ENCODE measurements at places on chromosomes 7 and 10.

GRCh38 chr10:95314192-95314918 lies 23.6 kb upstream of the PDLIM1 start:
- no peak for DNase-seq

DNA sequence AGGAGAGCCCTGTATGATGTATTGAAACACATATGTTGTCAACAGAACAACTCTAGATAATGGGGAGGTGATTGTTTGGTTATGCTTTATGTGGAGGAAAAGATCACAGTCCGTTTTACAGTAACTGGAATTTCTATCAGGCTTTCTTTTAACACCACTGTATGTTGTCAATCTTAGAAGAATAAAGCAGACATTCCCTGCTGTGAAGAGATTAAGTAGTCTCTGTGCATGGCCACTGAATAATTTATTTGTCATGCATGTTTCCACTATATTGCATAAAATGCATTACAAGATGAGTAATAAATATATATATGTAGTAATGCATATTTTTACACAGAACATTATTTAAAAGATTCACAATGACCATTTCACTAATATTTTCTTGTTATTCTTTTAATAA lies 440.0 kb downstream of the ANKRD7 start:
- no peak for DNase-seq

DNA sequence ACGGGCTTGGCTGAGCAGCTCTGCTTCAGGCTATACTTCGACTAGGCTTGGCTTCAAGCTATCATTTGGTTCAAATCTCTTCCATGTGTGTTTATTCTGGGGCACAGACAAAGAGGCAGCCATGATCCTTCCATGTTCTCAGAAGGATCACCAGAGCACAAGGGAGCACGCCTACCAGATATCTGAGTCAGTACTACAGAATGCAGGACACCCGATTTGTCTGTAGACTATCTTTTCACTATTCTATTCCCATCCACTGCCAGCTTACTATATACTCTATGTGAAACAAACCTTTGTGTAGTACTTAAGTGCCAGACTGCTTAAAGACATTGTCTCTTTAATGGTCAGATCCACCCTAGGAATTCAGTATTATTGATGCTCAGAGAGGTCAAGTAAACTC lies 35.1 kb downstream of the CH25H start:
- DNase-seq = no peak

DNA sequence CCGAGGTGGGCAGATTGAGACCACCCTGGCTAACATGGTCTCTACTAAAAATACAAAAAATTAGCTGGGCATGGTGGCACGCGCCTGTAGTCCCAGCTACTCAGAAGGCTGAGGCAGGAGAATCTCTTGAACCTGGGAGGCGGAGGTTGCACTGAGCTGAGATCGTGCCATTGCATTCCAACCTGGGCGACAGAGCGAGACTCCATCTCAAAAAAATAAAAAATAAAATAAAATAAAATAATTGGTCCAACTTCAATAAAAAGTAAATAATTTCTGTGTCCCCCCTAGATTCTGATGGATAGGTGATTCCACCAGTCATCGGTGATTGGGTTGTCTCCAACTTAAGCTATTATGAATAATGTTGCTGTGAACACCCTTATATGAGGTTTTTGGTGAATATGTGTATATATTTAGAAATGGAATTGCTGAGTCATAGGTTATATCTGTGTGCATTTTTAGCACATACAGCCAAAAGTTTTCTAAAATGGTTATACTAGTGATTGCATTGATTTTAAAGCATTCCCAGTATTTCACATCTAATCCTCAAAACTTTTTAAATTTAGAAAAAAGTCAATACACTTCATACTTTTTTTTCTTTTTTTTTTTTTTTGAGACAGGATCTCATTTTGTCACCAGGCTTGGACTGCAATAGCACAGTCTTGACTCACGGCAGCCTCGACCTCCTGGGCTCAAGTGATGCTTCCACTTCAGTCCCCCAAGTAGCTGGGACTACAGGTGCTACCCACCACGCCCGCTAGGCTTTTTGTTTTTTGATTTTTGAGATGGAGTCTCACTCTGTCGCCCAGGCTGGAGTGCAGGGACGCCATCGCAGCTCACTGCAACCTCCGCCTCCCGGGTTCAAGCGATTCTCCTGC lies 13.7 kb upstream of the SRPK2 start:
- no peak for DNase-seq

DNA sequence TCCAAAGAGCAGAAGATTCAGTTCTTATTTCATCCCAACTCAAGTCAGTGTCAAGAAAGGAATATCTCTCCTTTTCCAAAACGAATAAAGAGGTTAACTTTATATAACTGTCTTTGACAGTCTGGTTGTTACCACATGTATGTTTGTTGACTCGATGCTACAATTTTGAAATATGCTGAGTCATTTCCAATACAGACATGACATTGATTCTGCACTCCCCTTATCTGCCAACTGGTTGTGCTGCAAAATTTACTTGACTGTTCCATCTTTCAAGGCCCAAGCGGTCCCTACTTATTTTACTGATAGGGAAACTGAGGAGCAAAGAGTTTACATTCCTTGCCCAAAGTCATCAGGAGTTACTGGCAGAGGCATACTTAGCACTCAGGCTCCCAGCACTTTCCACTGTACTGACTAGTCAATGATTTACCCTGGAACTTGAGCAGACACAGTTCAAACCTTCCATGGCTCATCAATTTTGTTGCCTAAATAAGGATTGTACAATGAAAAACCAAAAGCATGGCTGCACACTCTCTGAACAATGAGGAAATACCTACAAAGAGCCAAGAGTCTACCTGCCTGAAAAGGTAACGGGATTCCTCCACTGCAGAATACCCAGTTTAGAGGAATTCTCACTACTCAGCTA lies 52.8 kb downstream of the ABLIM1 start:
- DNase-seq = no peak

DNA sequence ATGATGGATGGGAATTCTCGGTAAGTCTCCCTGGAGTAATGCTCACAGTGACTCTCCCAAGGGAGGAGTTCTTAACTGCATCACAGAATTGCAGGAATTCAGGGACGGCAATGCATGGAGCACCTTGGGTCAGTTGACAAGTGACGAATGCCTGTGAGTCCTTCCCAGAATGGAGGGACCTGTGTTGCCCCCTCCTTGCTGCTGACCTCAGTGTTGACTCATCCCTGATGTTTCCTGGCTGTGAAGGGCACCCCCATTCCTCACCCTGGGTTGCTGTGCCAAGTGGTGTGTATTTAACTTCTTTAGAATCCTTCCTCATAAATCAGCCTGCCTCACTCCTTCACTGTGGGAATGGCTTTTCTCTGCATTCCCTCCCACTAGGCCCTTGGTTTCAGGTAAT lies 98.9 kb downstream of the LRMDA start:
- no peak for DNase-seq

DNA sequence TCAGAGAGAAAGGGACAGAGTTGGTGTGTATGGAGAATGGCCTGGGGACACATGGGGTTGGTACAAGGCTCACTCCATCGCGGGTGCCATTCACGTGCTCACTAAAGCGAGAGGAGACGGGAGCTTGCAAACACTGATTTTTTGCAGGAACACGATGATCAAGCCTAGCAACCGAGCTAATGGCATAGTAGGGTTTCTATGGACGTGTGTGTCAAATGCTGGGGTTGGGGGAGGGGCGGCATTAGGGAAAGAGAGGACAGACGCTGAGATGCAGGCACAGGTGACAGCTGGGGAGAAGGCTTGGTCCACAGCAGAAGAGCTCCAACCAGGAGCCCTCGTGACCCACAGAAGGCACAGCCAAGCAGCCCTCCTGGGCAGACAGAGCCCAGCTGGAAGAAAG lies 33.9 kb downstream of the RCC1L start:
- no peak for DNase-seq

- peak; percentile 50 for DNase-seq
Measured at GRCh38 chr7:96407427-96407826, 85.5 kb upstream of the SLC25A13 start.

DNA sequence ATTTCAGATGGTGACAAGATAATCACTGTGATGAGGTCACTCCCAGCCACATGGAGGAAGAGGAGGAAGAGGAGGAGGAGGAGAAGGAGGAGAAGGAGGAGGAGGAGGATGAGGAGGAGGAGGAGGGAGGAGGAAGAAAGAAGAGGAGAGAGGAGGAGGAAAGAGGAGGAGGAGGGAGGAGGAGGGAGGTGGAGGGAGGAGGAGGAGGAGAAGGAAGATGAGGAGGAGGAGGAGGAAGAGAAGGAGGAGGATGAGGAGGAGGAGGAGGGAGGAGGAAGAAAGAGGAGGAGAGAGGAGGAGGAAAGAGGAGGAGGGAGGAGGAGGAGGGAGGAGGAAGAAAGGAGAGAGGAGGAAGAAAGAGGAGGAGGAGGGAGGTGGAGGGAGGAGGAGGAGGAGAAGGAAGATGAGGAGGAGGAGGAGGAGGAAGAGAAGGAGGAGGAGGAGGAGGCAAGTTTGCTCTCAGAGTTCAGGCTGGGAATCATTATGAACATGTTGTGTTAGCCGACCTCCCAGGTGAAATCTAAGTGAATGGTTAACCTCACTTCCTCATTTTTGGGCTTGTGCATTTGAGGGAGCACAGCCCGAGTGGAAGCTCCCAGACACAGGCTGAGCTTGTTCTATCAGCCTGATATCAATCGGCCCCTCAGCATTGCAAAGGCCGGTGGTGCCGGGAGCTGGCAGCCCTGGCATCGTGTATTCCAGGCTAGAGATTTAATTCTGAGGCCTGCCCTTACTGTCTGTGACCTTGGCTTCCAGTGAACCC lies 236.2 kb upstream of the PITRM1 start:
- DNase-seq = no peak

- DNase-seq = no peak
Measured at GRCh38 chr10:10477844-10478243, 539.8 kb upstream of the CELF2 start.

- DNase-seq = no peak
Measured at GRCh38 chr10:104472957-104473745, 119.5 kb downstream of the CFAP58 start.

DNA sequence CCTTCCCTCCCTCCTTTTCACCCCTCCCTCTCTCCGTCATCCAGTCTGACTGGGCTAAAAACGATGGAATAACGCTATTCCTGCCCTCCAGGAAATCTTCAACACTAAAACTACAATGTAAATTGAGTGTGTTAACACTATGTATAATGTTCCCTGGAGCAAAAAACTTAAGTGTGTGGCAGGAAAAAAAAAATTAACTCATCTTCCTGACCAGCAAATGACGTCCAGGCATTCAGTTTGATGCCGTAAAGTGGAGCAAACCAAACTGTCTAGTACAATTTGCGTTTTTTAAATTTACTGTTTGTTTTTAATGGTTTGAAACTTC lies 545 bp upstream of the MTPN start:
- no peak for DNase-seq

DNA sequence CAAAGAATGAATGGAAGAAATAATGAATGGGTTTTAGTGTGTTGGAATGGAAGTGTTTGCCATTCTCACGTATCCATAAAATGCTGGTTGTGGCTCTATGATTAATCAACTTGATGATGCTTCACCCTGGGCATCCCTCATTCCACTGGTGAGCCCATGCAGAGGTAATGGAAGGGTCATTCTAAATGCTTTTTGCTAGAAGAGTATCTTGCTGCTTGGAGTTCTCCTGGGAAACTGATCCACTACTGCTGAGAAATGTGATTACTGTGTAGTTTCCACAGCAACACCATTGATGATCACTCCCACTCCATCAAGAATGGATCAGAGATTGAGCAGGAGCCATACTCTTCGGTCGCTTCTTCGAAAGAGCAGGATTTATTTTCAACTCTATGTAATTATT lies 101.6 kb downstream of the ARL5B start:
- DNase-seq = no peak

DNA sequence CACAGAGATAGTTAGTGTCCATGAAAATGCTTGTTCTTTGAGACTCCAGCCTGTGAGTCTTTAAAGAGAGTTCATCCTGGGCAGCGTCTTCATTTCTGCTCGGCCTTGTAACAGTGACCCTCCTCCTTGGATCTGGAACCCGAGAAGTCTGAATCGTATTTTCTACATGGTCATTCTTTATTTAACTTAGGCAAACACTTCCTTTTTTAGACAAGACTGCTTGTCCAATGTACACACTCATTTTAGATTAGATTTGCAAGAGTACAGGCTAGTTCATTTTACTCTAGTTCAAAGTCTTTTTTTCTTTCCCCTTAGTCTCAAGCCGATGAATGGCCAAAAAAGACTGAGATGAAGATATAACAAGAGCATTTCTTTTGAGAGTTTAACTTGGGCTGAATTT lies 133.5 kb downstream of the CHN2 start:
- no peak for DNase-seq

DNA sequence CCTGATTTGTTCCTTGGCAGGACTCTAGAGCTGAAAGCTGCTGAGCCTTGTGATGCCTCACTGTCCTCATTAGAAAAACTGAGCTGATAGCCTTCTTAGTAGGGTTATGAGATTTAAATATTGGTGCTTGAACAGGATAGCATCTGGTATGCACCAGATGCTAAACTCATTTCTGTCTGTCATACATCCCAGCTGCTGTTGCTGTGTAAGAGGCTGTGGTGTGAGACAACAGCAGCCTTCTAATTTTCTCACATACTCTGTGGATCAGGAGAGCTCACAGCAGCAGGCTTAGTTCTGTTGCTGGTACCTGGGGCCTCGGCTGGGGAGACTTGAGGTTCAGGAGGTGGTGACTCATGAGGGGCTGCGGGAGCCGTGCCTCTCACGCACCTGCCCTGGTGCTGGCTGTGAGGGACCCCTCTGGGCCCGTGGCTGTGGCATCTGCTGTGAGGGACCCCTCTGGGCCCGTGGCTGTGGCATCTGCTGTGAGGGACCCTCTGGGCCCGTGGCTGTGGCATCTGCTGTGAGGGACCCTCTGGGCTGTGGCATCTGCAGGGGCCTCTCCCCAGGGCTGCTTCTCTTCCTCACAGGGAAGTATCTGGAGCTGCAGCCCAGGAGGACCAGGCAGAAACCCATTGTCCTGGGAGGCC lies 12.5 kb downstream of the DYNC2I1 start:
- DNase-seq = no peak

DNA sequence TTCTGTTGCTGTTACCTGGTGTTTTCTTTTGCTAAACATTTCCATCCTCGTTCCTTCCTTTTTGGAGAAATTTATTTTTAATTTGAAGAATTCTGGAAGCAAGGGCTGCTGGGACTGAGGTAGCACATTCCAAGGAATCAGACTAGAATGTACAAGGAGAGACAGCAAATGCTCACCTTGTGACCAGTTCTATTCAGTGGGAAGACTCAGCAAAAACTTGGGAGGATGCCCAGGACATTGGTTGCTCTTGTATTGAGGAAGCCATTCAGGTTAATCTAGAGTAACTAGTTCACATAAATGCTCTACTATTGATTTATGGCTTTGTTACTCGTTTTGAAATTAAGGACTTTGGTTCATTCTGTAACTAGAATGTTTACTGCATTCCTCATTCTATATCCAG lies 11.3 kb downstream of the PLCE1 start:
- no peak for DNase-seq

DNA sequence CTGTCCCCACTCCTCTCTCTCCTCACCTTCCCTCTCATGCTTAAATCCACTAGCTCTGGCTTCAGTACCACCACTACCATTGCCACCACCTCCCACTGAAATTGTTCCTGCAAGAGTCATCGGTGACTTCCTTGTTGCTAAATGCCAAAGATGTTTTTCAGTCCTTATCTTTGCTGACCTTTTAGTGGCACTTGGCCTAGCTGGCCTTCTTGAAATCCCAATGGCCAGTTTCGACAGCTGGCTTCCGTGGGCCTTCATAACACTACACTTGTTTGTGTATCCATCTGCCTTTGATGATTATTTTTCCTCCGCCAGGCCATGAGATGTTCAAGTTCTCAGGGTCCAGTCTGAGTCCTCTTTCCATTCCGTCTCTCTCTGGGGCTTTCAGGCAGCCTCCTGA lies 118.2 kb upstream of the NANOS1 start:
- peak; percentile 34 for DNase-seq

Data from HS-5 (cell line).